ENCODE measurements at places on chromosomes 13 and 19.
A peak's percentile ranks its signal among the peaks of the same experiment; 100 is the strongest.

- no peak for DNase-seq
Observed at GRCh38 chr13:59319276-59319675, 844.5 kb downstream of the DIAPH3 start.

DNA sequence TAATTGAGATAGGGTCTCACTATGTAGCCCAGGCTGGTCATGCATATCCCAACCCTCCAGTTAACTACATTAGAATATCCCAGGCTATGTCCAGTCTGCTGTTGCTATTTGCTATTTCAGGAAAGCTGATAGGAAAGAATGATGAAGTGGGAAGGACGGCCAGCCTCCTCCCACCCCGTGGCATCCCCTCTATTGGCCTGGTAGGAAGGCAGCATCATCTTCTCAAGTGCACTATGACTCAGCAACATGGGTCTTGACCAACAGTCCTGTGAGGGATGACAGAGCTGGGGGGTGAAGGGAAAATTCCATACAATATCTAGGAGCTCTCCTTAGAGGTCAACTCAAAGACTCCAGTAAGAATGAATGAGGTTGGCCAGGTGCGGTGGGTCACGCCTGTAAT lies 48.0 kb upstream of the ABCC4 start:
- no peak for DNase-seq

GRCh38 chr19:23788411-23788810 lies 29.7 kb upstream of the ZNF681 start:
- DNase-seq: no peak

GRCh38 chr13:92158346-92158745 lies 759.9 kb downstream of the GPC5 start:
- no peak for DNase-seq

DNA sequence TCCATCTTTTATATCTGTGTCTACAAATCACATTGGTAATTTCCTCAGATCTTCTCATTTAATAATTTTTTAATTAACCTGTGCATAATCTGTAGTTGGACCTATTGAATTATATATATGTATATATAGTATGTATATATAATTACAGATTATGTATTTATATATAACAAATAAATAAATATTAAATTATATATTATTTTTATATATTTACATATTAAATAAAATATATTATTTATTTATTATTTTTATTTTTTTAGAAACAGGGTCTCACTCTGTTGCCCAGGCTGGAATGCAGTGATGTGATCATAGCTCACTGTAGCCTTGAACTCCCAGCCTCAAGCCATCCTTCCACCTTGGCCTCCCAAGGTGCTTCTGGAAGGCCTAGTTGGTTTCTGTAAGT lies 197.9 kb downstream of the FGF9 start:
- no peak for DNase-seq

DNA sequence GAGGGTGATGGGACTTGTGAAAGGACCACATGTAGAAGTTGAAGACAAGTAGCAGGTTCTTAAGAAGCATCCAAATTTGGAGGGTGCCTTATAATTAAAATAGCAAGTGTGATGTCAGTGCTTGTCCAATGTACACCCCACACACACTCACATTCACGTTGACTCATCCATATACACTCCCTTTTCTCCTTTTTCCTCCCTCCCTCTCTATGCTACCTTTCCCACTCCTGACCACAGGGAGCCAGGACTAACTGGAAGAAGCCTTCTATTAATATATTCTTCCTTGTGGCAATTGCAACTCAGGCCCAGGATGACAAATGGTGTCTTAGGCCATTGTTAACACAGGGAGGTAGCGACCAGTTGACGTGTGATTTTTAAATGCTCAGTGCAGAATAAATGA lies 16.3 kb upstream of the GPR183 start:
- no peak for DNase-seq

DNA sequence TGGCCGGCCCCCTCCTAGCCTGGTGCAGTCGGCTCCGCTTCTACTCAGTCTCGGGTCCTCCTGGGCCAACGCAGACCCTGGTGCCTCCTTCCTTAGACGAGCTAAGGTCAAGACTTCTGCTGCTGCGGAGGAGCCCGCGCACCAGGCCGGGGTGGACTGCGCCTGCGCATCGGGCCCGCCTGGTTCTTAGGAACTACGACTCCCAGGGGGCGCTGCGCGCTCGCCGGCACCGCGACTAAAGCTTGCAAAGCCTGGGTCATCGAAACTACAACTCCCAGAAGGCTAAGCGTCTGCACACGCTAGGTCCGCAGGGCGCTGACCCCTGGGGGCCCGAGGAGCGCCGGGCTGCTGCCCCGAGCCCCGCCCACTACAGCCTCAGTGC lies at the start of gene ZNF835:
TSS of gene ZNF835 (minus strand) at position 145 of the 382 bp plus-strand sequence. CDS start 6,559 bp downstream, outside the sequence.
- peak; percentile 73 for DNase-seq

DNA sequence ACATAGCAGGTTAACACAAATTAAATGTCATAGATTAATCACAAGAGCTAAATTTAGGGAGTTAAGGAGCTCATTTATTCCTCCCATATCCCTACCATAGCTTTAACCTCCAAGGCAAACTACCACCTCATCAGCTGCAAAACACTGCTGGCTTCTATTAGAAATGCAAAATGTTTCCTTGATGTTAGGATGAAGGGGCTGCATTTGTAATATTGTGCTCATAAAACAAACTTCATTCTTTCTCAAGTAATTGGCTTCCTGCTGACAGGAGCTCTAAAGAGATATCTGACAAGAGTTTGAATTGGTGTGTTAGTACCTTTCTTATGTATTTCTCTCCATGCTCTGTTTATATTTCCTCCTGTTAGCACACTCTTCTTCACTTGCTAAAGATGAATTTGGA lies 152.1 kb downstream of the OLFM4 start:
- no peak for DNase-seq

- no peak for DNase-seq
Observed at GRCh38 chr19:35498984-35499527, 8.8 kb upstream of the KRTDAP start.

GRCh38 chr13:19590423-19590822 lies 29.1 kb upstream of the TPTE2 start:
- DNase-seq: no peak

DNA sequence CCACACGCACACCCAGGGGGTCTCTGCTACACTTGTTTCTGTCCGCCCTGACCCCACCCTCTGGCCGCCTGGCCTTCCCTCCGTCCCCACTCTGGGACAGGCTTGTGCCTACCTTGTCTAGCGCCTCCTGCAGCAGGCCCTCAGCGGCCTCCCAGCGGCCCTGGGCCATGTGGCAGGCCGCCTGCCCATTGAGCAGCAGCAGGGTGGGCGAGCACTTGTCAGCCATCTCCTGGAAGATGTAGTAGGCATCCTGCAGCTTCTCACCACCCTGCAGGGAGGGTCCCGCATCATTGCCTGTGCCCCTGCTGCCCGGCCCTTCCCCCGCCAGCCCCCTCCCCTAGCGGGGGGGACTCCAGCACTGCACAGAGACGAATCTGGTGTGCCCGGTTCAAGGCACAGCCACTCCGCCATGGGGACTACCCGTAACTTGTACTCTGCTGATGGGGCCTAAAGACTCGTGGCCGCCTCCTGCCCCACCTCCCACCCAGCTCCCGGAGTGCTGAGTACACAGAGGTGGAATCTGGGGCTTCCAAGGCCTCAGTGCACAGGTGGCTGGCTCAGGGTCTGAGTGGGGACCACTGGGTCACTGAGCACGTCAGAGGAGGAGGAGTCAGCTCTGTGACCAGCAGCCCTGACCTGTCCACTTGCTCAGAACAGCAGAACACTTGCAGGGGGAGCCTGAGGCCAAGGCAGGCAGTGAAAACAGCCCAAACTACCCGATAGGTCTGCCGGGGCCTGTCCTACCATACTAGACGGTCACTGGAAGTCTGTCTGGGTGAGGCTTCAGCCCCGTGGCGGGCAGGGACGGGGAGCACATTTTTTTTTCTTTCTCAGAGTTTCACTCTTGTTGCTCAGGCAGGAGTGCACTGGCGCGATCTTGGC lies 7.4 kb upstream of the CERS1 start:
- DNase-seq: no peak

- no peak for DNase-seq
Observed at GRCh38 chr13:27302643-27303262, 32.1 kb downstream of the RASL11A start.

DNA sequence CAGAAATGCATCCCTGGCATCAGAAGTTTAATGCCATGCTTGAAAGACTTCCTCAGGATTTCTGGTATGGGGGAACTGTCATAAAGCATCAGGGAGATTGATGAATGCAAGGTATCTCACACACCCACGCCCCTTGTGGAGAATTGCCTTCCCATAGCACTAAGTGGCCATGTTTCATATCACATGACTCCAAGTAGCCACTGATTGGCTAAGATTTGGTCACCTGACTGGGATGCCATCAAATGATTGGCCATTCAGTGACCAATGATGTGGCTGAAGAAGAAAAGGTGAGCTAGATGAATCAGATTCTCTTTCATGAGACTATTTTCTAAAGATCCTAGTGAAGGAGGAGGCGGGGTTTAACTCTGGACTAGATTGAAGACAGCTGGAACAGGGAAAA lies 7.3 kb downstream of the KLK8 start:
- DNase-seq: no peak

DNA sequence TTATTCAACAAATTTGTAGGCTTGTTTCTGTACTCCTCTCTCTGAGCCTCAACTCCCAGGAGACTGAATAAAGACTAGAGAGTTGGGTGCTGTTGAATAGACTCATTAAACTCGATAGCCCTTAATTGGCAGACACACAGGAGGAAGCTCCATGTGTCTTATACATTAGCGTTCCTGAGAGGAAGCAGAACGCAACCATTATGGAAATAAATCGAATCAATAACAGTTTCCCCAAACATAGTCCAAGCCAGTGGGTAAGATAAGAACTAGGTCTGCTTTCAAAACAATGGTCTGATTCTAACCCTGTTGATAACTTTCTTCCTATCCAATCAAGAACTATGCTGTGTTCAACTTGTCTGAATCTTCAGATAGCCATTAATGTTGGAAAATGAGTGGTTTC lies 118.1 kb upstream of the FNDC3A start:
- DNase-seq: no peak

DNA sequence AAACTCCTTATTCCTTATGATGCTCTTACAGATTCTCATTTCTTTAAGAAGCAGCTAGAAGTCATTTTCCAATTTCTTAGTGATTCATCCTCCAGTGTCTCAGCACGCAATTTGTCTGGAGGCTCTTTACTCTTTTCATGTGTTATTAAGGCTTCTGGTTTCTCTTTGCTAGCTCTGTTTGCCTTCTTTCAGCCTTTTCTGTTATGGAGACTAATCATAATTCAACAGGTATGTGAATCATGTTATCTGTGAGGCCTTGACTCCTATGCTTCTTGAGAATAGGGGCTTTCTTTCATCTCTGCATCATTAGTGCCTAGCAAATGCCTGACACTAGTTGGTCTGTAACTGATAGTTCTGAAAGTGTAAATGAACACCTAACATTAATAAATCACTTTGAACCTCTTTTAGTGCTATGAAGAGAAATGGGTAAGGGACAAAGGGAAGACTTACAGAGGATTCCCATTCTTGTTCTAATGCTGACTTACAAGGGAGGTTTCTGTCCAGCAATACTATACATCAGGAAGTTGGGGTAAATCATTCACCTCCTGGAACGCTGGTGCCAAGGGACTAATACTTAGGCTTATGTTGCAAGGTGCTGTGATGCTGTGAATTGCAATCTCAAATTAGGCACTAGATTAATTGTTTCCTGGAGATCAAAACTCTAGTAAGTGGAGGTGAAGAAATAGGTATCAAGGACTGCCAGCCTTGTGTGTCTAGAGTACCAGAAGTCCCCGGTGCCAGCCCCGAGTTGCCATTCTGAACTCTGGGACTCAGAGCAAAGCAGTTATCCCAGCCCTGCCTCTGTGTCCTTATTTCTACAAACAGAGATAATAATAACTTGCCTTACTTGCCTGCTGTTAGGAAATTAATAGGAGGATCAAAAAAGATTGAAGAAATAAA lies 265.6 kb downstream of the DCLK1 start:
- no peak for DNase-seq

- no peak for DNase-seq
Observed at GRCh38 chr19:50387176-50387867, 3.2 kb downstream of the POLD1 start.

DNA sequence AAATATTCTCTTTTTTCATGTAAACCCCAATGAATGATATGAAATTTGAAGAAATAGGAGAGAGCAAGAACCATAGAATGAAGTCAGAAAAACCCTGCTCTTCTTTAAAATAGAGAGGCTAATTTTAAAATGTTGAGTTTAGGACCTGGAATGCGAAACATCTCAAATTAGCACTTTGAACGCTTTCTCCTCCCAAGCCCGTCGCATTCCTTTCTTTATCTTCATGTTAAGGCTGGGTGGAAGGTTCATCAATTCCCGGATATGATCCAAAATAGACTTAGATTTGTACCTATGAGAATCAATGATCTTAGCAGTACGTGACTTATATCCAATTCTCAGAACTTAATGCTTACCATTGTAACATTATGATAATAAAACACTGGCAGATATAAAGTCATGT lies 24.1 kb upstream of the LGALS16 start:
- DNase-seq: no peak

DNA sequence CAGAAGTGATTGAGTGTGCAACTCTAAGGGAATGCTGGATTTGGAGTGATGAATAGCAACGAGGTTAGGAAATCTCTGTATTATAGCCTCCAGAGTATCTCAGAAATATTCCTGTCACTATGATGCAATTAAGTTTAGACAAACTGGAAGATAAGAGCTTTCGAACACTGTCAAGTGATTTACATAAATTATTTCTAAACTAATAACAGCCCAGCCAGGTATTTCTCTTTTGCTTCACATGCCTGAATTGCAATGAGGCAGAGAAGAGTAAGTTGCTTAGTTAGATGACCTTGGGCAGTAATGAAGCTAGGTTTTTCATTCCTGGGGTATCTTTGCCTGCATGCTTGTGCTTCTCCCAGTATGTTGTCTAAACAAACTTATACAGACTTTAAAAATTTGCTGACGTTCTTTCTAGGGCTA lies 134.5 kb downstream of the LMO7 start:
- DNase-seq: no peak

- no peak for DNase-seq
Observed at GRCh38 chr19:32453736-32454135, 48.2 kb downstream of the DPY19L3 start.
